Stimulated activated CD8-positive, alpha-beta memory T cell treated with anti-CD3 and anti-CD28 coated beads, Interleukin-2, amount 100 ng/mL, for 1 hour (primary cell): ENCODE measurements at places on chromosomes 7 and 10.

DNA sequence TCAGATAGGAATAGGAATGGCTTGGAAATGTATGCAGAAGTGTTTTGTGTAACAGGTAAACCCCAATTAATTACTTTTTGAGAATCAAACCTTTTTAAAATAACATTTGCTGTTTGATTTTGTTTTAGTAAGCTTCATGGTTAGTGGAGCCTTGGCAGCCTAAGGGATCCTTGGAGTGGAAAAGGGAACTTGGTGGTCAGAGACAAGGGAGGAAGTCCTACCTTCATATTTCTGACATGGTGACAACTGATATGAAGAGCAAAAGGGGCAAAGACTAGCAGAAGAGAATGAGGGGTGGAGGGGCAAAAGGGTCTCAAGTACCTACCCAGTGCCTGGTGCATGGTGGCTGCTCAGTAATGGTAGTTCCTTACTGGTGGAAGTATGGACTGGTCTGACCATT lies 32.3 kb downstream of the AHCYL2 start:
- DNase-seq, result no peak

GRCh38 chr7:155852426-155853301 lies 40.4 kb upstream of the SHH start:
- DNase-seq, result no peak

DNA sequence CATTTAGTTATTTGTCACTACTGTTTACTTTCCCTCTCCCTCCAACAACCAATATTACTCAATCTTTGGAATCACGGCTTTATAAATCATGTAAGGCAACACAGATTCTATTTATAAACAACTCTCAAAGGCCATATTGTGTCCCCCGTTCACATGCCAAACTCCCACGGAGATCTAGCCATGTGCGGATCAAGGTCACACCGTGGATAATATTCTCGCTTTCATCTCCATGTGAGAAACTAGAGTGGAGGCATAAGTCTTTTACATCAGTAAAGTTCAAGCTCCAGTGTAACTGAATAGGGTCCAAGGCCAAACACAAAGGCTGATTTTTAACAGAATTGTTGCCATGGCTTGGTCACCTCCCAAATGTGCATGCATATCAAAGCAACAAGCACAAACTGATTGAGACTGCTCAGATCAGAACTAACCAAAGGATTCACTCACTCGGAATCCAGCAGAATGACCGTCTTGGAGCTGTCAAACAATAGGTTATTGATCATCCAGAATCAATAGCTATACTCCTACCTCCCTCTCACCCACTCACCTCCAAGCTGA lies 569.5 kb upstream of the LRRN3 start:
- DNase-seq, result no peak

- DNase-seq, result no peak
Measured at GRCh38 chr10:2401459-2401858, 664.1 kb upstream of the ADARB2 start.

GRCh38 chr7:128713794-128714193 lies 25.4 kb upstream of the CALU start:
- no peak for DNase-seq

DNA sequence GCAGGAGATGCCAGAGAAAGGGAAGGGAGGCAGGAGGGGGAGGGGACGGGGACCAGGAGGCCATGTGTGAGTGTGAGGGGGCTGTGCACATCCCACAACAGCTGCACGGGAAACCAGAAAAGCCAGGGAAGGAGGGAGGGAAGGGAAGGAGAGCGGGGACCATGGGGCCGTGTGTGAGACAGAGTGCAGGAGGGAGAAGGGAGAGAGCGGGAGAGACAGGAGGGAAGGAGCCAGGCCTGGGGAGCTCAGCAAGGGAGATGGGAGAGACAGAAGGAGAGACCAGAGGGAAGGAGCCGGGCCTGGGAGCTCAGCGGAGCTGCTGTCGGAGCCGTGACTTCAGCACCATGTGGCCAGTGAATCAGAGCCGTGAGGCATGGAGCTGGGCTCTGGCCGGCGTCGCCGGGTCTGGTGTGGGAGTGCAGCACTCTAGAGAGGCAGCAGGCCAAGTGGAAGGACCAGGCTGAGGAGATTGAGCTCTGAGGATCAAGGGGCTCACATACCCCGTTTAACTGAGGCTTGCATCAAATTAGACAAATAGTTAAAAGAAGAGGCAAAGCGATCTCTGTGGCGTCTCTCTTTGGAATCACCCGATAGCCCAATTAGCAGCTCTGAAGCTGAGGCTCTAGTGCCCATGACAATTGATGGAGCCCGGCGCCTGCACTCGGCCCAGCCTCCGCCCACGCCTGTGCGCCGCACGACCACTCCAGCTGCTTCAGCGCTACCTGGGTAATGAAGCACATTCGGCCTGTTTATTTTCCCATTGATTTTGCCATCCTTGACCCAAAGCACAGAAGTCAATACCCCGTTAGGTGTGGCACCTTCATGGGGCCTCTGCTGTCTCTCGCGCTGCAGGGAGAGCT lies 150.4 kb downstream of the MAD1L1 start:
- no peak for DNase-seq

DNA sequence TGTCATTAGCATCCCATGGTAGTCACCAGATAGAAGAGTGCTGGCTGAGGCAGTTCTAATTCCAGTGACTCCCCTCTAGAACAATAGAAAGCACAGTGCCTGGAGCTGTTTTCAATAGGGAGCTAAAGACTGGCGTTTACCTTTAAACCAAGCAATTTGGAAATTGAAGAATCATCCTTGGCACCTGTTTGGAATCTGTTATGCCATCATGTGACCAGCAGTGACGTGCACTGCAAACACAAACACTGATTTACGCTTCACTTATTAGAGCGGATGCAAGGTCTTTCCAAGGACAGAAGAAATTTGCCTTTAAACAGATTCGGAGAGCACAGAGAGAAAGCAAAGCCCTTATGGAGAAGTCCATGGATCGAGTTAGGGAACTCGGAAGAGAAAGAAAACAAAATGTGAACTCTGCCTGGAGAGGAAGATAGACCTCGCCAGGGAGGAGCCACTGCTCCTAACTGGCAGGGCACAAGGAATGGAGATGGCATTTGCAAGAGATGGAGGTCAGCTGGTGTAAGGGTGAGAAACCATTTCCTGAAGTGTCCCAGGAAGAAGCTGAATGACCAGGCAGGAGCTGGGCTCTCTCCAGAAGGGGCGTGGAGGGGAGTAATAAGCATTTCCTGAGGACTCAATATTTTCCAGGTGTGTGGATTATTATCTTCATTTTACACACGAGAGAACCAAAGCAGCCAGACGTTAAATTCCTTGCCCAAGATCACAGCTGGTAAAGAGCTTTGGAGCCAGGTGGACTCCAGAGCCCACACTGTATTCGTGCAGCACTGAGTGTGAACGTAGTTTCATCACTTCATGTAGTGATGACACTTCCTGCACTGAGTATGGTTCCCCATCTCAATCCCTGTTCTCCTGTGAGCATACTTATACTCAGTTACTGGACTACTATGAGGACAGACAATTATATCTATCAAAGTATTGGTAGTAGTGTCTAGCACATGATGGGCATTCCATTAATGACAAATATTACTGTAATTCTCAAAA lies 97.7 kb downstream of the CUBN start:
- no peak for DNase-seq
